Stimulated activated CD4-positive, alpha-beta T cell treated with anti-CD3 and anti-CD28 coated beads, Interleukin-4, amount 100 ng/mL, for 1 hour (primary cell): ENCODE measurements at places on chromosomes 12 and 14.

- DNase-seq, result no peak
Measured at GRCh38 chr14:102490456-102490855, 19.1 kb downstream of the ANKRD9 start.

GRCh38 chr12:67927815-67928214 lies 61.4 kb upstream of the IFNG-AS1 start:
- DNase-seq, result no peak

- no peak for DNase-seq
Measured at GRCh38 chr12:118332511-118332910, 40.2 kb downstream of the TAOK3 start.

- peak; percentile 0 for DNase-seq
Measured at GRCh38 chr12:47777741-47778558, 4.9 kb downstream of the SLC48A1 start.

DNA sequence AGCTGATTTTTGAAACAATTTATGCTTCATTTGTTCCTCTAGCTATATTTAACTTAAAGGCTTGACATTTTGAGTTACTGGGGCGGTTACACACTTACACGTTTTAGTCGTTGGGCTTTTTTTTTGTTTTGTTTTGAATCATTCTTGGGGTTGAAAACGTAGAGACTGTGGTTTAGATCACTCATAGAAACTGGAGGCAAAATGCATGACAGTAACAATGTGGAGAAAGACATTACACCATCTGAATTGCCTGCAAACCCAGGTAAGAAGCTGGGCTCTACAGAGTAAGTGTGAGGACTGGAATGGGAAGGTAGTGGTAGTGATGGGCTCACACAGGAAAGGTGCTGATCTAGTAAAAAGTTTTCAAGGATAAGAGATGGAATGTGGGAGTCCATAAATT lies at the start of gene CLEC2D:
TSS of gene CLEC2D (plus strand) at position 180 of the 400 bp plus-strand sequence. CDS start at position 202, 22 bp downstream.
- no peak for DNase-seq

DNA sequence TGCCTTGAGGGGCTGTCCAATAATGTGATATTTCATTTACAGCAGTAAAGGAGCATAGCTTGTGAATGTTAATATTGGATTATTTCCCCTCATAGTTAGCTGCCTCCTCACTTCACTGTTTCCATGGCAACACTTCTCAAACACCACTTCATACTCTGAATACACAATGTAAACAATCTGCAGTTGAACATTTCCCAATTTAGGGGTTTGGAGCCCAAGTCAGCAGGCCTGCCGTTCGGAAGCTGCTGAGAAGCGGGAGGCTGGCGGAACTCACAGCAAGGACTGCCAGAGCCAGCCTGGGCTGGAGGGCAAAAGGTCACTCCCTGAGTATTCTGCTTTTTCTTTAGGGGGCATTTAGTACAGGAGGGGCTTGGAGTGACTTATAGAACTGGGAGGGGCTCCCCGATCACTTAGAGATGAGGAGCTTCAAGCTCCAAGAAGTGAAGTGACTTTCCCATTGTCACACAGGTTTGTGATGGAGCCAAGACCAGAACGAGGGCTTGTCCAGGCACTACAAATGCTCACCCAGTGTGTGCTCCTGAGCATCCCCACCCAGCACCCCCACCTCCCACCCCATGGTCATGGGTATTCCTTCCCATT lies 12.1 kb upstream of the SLC24A4 start:
- no peak for DNase-seq
